ENCODE measurements at places on chromosomes 4 and X. TPM values are rescaled to one million over a fixed set of nuclear protein-coding genes. Genes with fewer than 3 reads are reported as not detected.

Gene COX7B2
- not detected for total RNA-seq

Gene STOX2
- 31.6 TPM for total RNA-seq

Gene PAGE2B
- total RNA-seq, result 0.92 TPM

Gene LRCH2
- total RNA-seq, result 3.8 TPM

Gene DMD
- 8.4 TPM for total RNA-seq

Gene REPS2
- total RNA-seq, result 3.5 TPM

Gene DOK7
- total RNA-seq, result 0.22 TPM

Gene ALPK1
- total RNA-seq, result 0.50 TPM

Gene ARSJ
- 6.6 TPM for total RNA-seq

Gene MAGED1
- total RNA-seq, result 125 TPM

DNA sequence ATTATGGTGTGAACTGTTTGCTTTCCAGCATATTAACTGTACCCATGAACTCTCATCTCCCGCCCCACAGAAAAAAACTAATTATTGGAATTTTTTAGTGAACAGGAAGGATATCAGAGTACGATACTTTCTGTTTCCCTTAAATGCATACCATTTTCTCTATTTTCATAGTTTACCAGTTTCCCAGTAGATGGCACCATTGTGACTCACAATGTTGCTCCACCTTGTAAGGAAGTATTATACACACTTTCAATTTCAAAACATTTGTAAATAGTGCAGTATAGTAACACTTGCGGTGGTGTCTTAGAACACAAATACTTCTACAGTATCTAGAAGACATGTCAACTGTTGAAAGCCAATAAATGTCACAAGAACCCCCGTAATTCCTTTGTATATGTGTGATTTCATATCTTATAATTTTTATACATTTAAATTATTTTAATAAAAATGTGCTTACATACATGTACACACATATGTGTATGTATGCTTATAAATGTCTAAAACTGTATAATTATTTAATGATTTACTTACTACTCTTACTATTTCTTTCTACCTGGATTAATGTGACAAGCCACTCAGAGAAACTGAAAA lies 167.3 kb downstream of the SLIT2 start:
- no peaks in the 10 kb centered on the region for H3K27me3 ChIP-seq
- H3K27ac ChIP-seq, result no peak overlapping the region
- no peak for DNase-seq
- peaks cover 7% of the 10 kb centered on the region for H3K4me1 ChIP-seq
- no peak overlapping the region for H3K4me3 ChIP-seq

GRCh38 chr4:123824524-123824923 lies 427.9 kb downstream of the SPRY1 start:
- H3K4me3 ChIP-seq, result no peak overlapping the region
- H3K27ac ChIP-seq, result no peak overlapping the region

- no peak overlapping the region for H3K27ac ChIP-seq
- no peaks in the 10 kb centered on the region for H3K36me3 ChIP-seq
- H3K27me3 ChIP-seq, result no peaks in the 10 kb centered on the region
- H3K4me3 ChIP-seq, result no peak overlapping the region
- no peak for DNase-seq
- peaks cover 5% of the 10 kb centered on the region for H3K4me1 ChIP-seq
Observed at GRCh38 chr4:90027565-90027964, 99.6 kb upstream of the CCSER1 start.

DNA sequence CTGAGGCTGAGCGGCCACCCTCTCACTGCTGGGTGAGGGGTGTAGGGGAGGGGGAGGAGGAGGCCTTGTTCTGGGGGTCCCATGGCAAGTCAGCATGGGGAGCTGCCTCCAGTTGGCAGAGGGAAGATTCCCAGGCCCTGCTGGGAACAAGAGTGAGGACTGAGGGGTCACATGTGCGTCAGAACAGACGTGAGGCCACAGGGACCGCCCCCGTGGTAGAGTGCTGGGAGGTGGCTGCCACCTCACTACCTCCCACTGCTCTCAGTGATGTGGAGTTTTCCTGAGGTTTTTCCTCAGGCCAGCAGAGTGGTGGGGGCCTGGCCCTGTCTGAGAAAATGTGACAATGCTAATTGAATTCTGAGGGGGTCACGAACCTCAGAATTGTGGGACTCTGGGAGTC lies 568 bp downstream of the MAGEC1 start:
- H3K4me1 ChIP-seq, result no peaks in the 10 kb centered on the region
- H3K27ac ChIP-seq, result no peak overlapping the region
- H3K4me3 ChIP-seq, result no peak overlapping the region
- DNase-seq, result no peak
- no peaks in the 10 kb centered on the region for H3K27me3 ChIP-seq
- H3K36me3 ChIP-seq, result peaks cover 18% of the 10 kb centered on the region

- no peak overlapping the region for H3K27ac ChIP-seq
- peak; percentile 13 for DNase-seq
Observed at GRCh38 chr4:3269105-3269927, 20.4 kb downstream of the MSANTD1 start.

DNA sequence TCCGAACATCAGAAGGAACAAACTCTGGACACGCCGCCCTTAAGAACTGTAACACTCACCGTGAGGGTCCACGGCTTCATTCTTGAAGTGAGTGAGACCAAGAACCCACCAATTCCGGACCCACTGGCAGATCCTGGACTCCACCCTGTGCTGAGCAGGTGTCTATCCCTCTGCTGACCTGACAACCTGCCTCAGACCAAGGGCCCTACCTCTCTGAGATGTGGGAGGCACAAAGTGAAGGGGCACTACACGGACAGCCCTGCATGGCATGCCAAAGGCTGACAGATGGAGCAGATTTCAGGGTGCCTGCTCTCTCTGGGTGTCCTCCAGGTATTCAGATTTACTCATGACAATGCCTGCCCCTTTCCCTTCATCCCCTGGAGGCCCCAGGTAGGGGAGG lies 14.0 kb upstream of the HSFX1 start:
- H3K4me3 ChIP-seq, result no peak overlapping the region
- no peak overlapping the region for H3K27ac ChIP-seq
- DNase-seq, result no peak
- H3K36me3 ChIP-seq, result no peaks in the 10 kb centered on the region

GRCh38 chr4:119087121-119087520 lies 48.5 kb upstream of the MYOZ2 start:
- H3K4me3 ChIP-seq, result no peak overlapping the region
- H3K27ac ChIP-seq, result no peak overlapping the region
- no peak for DNase-seq

DNA sequence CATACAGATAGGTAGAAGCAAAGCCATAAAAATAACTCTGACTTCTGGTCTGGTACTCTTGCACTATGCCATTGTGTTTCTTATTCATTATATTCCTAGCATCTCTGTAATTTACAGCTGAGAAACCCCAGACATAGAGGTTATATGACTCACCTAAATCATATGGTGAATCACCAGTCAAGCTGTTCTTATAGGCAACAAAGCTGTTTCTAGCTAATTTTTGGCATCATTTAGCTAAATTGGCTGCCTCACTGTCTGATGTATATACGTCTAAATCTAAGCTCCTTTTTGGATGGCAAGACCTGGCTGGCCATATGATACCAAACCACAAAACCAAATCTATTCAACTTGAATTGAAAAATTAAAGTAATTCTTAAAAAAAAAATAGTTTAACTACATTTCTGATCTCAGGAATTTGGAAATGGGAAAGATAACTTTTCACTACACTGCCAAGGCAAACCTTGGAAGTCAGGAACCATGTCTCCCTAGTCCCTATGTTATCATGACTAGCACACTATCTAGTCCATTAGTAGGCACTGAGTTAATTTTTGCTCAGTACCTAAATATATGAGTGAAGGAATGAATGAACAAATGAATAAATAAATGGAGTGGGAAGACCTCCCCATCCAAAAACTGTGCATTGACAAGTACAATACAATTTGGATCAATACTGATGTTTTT lies 41.3 kb upstream of the STAG2 start:
- H3K4me1 ChIP-seq, result peaks cover 20% of the 10 kb centered on the region
- no peaks in the 10 kb centered on the region for H3K27me3 ChIP-seq
- no peak overlapping the region for H3K4me3 ChIP-seq
- no peak for DNase-seq
- no peaks in the 10 kb centered on the region for H3K36me3 ChIP-seq

- no peak for DNase-seq
- H3K4me3 ChIP-seq, result no peak overlapping the region
- peaks cover 20% of the 10 kb centered on the region for H3K4me1 ChIP-seq
- H3K27ac ChIP-seq, result no peak overlapping the region
Observed at GRCh38 chr4:48008021-48008596, 8.4 kb downstream of the CNGA1 start.

GRCh38 chrX:101677028-101677427 lies 17.4 kb upstream of the ARMCX2 start:
- no peak for DNase-seq
- H3K4me3 ChIP-seq, result no peak overlapping the region
- peak overlapping the region; percentile 74 for H3K27ac ChIP-seq
- H3K4me1 ChIP-seq, result peaks cover 15% of the 10 kb centered on the region

- H3K27ac ChIP-seq, result peak overlapping the region; percentile 6
- H3K4me1 ChIP-seq, result peaks cover 23% of the 10 kb centered on the region
- H3K36me3 ChIP-seq, result peaks cover 33% of the 10 kb centered on the region
Observed at GRCh38 chr4:48904101-48904500, 2.5 kb downstream of the OCIAD2 start.

- H3K27ac ChIP-seq, result no peak overlapping the region
- H3K4me1 ChIP-seq, result peaks cover 15% of the 10 kb centered on the region
- DNase-seq, result no peak
- H3K27me3 ChIP-seq, result no peaks in the 10 kb centered on the region
Observed at GRCh38 chr4:33737726-33738125, 2506.6 kb downstream of the ARAP2 start.

DNA sequence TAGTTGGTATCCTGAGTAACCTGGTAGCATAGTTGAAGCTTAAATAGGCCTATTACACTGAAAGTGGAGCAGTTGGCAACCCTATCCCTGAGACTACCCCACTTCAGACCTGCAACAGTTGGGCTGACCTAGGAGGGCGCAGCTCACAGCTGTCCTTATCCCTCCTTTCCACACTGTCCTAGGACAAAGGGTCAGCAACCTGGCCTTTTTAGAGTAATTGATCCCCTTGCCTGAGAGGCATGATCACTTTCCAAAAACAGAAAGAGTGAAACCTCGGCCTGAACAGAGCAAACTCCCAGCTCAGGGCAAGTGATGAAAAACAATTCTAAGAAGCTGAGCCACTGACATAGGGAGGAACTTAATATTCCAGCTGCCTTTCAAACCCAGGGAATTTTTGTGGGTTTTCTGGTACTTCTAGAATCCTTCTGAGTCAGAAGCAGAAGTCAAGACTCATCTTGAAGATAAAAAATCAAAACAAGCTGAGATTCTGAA lies 94.9 kb upstream of the MYOZ2 start:
- no peak overlapping the region for H3K4me3 ChIP-seq
- no peaks in the 10 kb centered on the region for H3K27me3 ChIP-seq
- H3K36me3 ChIP-seq, result no peaks in the 10 kb centered on the region
- peak; percentile 32 for DNase-seq

DNA sequence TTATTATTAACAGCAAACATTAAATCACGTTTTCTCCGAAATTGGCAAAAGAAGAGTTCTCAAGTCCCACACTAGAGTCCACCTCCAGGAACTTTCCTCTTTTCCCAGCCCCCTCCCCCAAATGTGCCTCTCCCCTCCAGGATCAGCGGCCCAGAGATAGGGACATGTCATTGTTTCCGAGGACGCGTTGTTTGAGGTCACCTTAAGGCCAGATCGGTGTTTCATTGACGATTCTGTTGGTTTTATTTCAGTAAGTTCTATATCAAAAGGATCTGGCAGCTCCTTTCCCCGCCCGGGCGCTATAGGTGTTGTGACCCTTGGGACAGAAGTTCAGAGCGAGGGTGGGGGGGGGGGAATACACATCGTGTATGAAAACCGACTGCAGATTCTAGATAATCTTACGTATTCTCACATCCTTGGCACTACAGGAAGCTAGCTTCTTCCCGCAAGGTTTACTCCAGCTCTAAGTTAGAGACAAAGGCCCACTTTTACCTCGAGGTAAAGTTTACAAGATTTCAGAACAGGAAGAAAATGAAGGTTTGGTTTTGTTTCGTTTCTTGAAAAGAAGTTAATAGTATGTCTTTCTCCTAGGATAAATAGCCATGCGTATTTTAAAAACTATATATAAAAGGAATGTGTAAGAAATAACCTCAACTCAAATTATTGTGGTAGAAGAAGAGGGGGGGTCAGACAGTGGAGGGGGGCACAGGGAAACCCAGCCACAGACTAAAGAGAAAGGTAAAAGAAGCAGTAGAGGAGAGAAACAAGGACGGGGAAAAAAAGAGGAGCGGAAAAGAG lies 739 bp upstream of the MSX1 start:
- H3K27ac ChIP-seq, result no peak overlapping the region
- no peak for DNase-seq
- peaks cover 55% of the 10 kb centered on the region for H3K4me1 ChIP-seq
- H3K27me3 ChIP-seq, result peaks cover 56% of the 10 kb centered on the region
- H3K4me3 ChIP-seq, result peak overlapping the region; percentile 25
- H3K36me3 ChIP-seq, result peaks cover 2% of the 10 kb centered on the region

- peaks cover 22% of the 10 kb centered on the region for H3K27me3 ChIP-seq
- peak overlapping the region; percentile 98 for H3K4me3 ChIP-seq
Observed at GRCh38 chr4:158770671-158771070, 1.8 kb downstream of the FNIP2 start.

- H3K4me1 ChIP-seq, result peaks cover 27% of the 10 kb centered on the region
- peaks cover 10% of the 10 kb centered on the region for H3K36me3 ChIP-seq
- DNase-seq, result no peak
- H3K4me3 ChIP-seq, result no peak overlapping the region
- H3K27ac ChIP-seq, result no peak overlapping the region
Observed at GRCh38 chr4:25060963-25061340, 30.2 kb upstream of the LGI2 start.

DNA sequence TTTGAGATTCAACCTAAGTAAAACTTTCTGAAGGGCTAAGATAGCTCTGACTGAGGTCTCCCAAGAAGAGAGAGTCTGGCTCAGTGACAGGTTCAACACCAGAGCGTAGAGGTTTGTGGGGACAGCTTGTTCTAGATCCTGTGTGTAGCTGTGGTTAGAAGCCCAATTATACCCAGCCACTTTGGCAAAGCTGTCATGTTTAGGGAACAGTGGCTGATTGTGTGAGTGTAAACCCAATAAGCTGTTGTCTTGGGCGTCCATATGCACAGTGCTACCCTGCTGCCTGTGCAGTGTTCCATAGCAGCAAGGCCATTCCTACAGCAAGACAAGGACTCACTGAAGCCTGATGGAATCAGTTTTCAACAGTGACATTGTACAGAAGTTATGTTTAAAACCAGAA lies 11.2 kb upstream of the SCRG1 start:
- H3K4me1 ChIP-seq, result no peaks in the 10 kb centered on the region
- DNase-seq, result no peak

GRCh38 chrX:123830309-123830708 lies 29.5 kb upstream of the XIAP start:
- DNase-seq, result no peak
- H3K4me1 ChIP-seq, result peaks cover 7% of the 10 kb centered on the region
- H3K36me3 ChIP-seq, result no peaks in the 10 kb centered on the region
- H3K4me3 ChIP-seq, result no peak overlapping the region
- no peak overlapping the region for H3K27ac ChIP-seq
- H3K27me3 ChIP-seq, result no peaks in the 10 kb centered on the region

GRCh38 chr4:110155654-110156053 lies 42.8 kb downstream of the ELOVL6 start:
- no peaks in the 10 kb centered on the region for H3K27me3 ChIP-seq
- no peaks in the 10 kb centered on the region for H3K36me3 ChIP-seq
- no peak overlapping the region for H3K4me3 ChIP-seq
- DNase-seq, result no peak
- H3K27ac ChIP-seq, result no peak overlapping the region
